Epithelial cell of proximal tubule (primary cell): ENCODE measurements at places on chromosomes 12 and 14. TPM values are rescaled to one million over a fixed set of nuclear protein-coding genes. Genes with fewer than 3 reads are reported as not detected.

Gene KRT6C
- total RNA-seq: not detected in 2 replicates

Gene LRRC10
- not detected in 2 replicates for total RNA-seq

GRCh38 chr12:82470906-82471512, 112.7 kb downstream of the METTL25 start:
- no peak for DNase-seq

GRCh38 chr14:29274890-29275596, 508.5 kb downstream of the FOXG1 start:
- DNase-seq: no peak

GRCh38 chr14:91300957-91301356, 56.5 kb upstream of the GPR68 start:
- no peak for DNase-seq

DNA sequence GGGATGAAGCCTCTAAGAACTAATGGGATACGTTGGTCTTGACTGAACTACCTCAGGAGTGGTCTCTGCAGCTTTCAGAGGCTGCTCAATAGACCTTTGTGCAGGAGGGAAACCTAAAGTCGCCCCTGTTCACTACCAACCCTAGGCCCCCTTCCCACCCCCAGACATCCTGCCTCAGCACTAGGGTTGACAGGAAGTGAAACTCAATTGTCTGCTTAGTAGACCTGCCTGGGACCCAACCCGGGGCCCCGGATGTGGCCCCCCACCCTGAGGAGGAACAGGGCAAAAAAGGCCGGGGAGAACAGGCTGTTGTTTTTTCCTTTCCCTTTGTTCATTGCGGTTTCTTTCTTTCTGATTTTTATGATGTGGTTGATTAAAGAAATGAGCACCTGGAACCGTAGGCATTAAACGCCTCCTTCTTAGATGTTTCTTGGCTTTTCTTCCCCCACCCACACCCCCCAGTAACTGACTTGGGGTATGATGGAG, 1.6 kb upstream of the DGKA start:
- no peak for DNase-seq

GRCh38 chr12:4569261-4569660, 7.3 kb downstream of the DYRK4 start:
- DNase-seq: no peak

- DNase-seq: no peak
Measured at GRCh38 chr14:96710060-96710666, 87.0 kb upstream of the VRK1 start.
